ENCODE measurements at places on chromosomes 7 and 10.

DNA sequence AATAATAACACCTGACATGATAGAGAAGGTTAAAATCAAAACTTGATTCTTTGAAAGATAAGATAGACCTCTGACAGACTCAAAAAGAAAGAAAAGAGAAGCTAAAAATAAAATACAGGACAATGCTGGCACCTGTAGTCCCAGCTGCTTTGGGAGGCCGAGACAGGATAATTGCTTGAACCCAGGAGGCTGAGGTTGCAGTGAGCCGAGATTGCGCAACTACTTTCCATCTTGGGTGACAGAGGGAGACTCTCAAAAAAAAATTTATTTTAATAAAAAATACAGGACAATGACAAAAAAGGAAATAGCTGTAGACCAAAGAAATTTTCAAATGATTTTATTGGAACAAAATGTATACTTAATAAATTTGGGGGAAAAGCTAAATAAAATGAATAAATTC lies 263.2 kb downstream of the SDK1 start:
- DNase-seq, result no peak

DNA sequence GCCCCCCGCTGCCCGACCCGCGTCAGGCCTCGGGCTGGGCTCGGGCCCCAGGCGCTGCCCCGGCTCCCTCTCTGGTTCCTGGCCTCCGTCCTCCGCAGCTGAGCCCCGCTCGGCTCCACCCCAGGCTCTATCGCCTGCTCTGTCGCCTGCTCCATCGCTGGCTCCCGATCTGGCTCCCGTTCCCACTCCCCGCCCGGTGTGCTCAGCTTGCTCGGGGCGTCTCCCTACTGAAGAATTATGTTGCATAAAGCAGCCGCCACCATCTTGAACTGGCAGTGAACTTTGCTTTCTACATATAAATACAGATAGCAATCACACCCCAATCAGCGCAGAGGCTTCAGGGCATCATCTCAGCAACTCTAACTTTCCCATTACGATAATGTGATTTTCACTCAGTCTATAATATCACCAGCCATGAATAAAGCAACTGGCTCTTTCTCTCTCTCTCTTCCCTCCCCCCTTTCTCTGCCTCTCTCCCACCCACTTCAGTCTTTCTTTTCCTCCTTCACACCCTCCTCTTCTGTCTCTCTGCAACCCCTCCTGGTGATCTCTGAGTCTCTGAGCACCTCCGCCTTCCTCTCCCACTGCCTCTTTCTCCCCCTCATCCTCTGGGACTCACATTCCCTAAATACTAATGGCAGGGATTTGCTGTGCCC lies 43.3 kb upstream of the BTRC start:
- DNase-seq, result no peak

DNA sequence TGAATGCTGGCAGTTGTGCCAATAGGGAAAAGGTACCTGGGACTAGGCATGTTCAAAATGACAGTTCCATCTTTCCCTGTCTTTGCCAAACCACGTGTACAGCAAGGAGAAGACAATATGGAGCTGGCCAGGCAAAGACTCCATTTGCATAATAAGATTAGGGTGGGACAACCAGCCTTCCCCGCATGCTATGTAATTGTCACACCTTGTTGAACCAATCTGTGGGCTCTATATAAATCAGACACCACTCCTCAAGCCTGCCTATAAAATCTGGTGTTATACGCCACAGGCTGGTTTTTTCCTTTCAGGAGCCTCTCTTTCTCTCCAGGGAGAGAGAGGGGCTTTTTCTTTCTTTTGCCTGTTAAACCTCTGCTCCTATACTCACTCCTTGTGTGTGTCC lies 11.0 kb upstream of the NUB1 start:
- no peak for DNase-seq

GRCh38 chr10:110134917-110135316 lies 72.5 kb upstream of the MXI1 start:
- DNase-seq, result no peak

Data from hindlimb muscle (tissue), 1 donor.